ENCODE measurements at places on chromosomes 5 and 9.

- DNase-seq, result no peak
Measured at GRCh38 chr5:62199792-62200716, 106.0 kb upstream of the KIF2A start.

GRCh38 chr5:133121080-133121479 is 69.3 kb downstream of the HSPA4 start:
- DNase-seq, result no peak

- no peak for DNase-seq
Measured at GRCh38 chr5:174829511-174829864, 105.1 kb downstream of the MSX2 start.

DNA sequence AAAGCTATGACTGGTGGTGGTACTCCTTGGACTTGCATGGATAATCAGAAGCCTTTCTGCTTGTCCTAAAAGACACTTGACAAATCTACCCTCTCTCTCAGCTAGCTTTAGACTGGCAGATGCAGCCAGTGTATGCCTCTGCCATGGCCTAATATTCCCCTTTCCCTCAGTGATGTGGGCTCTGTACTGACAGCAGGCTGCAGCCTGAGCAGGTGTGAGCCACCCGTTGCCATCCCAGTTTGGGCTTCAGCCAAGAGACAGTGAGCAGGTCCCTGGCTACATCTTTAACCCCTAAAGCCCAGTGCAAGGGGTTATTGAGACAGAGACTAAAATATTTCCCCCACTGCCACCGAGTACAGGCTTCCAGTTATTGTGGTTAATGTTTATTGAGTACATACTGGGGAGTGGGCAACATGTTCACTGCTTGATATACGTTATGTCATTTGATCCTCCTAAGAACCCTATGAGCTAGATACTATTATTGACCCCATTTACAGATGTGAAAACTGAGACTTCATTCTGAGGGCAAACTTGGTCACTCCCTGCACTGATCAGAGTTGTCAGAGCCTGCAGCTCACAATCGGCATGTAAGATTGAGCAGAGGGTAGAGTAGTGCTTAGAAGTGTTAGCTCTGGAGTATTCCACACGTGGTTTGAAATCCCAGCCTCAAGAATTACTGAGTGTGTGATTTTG is 254.2 kb downstream of the ARHGAP26 start:
- DNase-seq, result no peak

DNA sequence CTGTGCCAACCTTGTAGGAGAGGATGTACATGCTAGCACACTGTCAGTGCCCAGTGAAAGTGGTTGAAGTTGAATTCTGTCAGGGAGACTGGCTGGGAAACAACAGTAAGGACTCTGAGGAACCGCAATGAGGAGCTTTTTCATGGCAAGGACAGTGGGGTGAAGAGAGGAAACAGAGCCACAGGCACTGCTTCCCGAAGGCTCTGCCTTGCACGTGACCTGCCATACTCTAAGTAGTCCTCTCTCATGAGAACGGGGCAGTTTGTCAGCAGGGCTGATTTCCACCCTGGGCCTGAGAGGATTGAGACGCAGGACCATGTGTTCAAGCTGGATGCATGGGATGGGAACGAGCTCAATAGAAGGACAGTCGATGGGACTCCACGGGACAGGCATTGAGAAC is 106.6 kb upstream of the CTSL start:
- no peak for DNase-seq

DNA sequence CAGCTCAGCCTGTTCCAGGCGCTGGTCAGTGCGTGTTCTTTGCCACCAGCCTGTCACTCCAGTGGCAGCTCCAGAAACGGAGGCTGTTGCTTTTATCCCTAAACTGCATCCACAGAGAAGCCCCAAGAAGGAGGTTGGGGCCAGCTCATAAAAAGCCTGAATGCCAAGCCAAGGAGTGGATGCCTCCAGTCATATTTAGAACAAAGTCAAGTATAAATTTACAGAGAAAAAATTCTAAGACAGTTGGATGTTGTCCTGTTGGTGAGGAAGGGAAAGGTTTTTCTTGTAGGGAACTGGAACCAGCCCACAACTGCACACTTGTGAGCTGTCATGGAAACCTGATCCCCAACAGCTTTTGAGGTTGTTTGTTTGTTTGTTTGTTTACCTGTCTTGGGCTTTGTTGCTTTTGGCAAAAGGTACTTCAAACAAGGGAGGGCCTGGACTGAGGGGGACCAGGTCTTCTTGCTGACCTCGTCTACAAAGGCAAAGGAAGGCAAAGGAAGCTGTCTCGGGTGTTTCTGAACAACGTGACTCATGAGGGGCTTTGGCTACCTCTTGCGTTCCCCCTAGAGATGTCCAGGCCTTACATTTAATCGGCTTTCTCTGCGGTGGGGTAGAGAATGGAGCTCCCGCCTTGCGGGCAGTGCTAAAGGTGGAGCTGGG is 36.7 kb downstream of the OLFML2A start:
- no peak for DNase-seq

- DNase-seq, result no peak
Measured at GRCh38 chr9:110015759-110016158, 192.2 kb downstream of the C9orf152 start.

DNA sequence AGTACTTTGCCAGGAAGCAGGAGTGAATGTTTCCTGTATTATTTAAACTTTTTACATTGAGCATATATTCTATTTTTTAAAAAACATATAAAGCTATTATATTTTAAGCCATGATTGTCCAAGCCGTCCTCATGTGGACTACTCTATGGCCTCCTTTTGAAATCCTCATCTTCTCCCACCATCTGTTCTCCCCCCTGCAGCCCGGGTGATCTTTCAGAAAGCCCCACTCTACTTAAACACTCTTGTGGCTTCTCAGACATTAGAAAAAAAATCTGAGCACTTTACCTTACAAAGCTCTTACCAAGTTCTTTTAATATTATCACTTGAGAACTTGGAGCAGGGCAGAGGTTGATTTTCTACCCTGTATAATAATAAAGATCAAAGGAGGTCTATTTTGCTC is 95.4 kb downstream of the CAVIN4 start:
- no peak for DNase-seq
